Stimulated activated CD4-positive, alpha-beta T cell treated with anti-CD3 and anti-CD28 coated beads, TNF-alpha, amount 100 ng/mL, for 1 hour (primary cell): ENCODE measurements at places on chromosomes 12 and 14.

- DNase-seq, result no peak
These were observed at the start of gene SLC25A47 for GRCh38 chr14:100323121-100323941. TSS of gene SLC25A47 (plus strand) at chr14:100323339. CDS start at chr14:100323415, 76 bp downstream.

DNA sequence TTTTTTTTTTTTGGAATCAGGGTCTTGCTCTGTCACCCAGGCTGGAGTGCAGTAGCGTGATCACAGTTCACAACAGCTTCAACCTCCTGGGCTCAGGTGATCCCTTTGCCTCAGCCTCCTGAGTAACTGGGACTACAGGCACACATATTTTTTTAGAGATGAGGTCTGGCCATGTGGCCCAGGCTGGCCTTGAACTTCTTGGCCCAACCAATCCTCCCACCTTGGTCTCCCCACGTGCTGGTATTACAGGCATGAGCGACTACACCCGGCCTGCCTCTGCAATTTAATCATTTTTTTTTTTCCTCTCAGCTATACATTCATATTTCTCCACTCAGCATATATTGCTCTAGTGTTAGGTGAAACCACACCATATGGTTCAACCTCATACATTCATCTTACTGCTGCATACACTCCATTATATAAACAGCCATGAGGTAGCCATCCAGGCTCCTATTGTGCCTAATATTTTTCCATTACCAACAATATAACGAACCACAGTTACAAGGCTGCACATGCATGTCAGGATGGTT is 7.1 kb downstream of the STX2 start:
- DNase-seq, result no peak

DNA sequence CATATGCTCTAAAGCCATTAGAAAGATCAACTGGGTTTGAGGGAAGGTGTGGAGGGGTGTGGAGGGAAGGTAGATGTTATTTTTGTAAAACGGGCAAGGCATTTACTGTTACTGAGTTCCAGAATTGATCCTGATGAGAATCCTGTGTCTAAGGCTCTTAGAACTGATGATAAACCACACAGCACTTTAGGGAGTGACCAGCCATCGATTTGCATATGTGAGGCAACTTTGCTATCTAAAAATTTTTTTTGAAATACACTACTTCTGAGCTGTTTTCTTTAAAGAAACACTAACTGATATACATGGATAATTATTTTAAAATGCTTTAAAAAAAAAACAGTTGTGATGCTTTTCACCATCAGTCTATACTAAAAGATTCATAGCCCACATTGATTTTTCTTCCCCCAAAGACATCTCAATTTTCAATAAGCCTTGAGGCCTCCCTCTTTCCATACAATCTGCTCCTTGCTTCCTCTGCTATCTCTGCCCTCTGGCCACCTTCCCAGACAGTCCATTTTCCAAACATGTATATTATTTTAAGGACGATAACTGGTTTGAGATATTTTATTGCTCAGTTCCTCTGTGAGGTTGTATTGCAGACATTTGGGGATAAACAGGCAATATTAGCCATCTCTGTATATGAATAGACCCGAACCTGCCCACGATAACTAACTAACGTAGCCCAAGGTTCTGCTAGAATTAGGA is 265.9 kb downstream of the EFCAB11 start:
- no peak for DNase-seq

GRCh38 chr14:64464651-64465050 is 648 bp upstream of the AKAP5 start:
- no peak for DNase-seq

DNA sequence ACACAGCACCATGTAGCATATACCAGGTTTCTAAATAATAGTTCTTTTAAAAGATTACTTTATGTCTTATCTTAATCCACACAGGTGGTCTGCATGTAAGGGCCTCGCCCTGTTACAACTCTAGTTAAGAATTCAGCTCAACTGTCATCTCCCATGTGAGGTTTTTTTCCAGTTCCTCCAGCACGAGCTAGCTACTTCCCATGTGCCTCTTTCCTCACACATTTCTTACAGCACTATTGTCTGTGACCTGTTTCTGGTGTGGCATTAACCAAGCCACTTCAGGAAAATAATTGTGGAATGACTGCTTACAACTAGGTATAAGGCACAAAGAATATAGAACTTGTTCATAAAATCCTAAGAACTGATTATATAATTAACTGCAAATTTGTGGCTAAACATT is 65.5 kb downstream of the SH2B3 start:
- no peak for DNase-seq

GRCh38 chr12:99627459-99627858 is 20.1 kb upstream of the GARIN6 start:
- no peak for DNase-seq

DNA sequence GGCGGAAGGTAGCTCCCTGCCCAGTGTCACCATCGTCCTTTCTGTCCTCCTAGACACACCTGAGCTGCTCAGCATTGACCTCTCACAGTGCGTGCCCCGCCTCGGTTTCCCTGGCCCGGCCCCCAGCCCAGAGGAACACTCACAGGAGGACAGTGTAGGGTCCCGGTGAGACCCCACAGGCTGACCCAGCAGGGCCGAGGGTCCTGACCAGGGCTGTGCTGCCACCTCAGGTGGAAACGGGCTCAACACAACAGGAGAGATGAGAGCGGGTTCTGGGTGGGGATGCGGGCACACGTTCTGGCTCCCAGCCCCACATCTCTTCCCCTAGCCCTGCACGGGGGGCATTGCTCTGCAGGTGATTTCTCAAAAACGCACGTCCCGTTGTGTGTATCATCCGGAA is 98.1 kb downstream of the PIWIL1 start:
- no peak for DNase-seq

DNA sequence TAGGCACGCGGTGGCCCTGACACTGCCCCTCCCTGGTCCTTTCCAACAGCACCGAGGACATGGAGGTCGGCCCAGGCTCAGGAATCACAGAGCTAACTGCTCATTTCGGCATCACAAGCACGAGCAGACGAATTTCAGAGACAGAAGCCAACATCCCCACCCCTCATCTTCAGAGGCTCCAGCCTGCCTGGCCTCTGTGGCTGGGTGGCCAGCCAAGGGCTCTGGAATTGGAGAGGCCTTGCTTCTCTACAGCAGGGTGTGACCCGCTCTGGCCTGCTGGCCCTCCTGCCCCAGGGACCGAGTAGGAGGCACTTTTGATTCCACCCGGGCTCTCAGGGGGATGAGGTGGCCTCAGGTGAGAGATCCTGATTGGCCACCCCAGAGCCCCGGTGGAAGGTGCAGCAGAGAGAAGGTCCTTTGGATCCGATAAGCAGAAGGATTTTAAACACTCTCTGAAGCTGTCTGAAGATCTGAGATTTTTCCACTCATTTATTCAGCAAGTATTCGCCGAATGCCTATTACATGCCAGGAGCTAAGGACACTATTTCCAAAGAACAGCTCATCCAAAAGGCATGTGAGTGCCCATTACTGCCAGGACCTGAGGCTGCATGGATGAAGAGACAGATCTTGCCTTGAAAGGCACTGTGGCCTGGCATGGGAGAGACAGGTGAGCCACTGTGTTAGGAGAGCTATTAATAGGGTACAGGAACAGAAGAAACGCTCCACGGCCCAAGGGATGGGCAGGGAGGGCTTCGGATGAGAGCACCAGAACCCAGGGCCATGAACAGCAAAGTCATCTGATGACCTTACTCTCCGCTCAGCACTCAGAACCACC is 10.2 kb downstream of the BAG5 start:
- DNase-seq, result no peak

- DNase-seq, result no peak
These were observed 148.4 kb upstream of the BCL2L14 start for GRCh38 chr12:11922361-11922760.

- no peak for DNase-seq
These were observed 43.3 kb upstream of the PLEKHG6 start for GRCh38 chr12:6266971-6267721.

DNA sequence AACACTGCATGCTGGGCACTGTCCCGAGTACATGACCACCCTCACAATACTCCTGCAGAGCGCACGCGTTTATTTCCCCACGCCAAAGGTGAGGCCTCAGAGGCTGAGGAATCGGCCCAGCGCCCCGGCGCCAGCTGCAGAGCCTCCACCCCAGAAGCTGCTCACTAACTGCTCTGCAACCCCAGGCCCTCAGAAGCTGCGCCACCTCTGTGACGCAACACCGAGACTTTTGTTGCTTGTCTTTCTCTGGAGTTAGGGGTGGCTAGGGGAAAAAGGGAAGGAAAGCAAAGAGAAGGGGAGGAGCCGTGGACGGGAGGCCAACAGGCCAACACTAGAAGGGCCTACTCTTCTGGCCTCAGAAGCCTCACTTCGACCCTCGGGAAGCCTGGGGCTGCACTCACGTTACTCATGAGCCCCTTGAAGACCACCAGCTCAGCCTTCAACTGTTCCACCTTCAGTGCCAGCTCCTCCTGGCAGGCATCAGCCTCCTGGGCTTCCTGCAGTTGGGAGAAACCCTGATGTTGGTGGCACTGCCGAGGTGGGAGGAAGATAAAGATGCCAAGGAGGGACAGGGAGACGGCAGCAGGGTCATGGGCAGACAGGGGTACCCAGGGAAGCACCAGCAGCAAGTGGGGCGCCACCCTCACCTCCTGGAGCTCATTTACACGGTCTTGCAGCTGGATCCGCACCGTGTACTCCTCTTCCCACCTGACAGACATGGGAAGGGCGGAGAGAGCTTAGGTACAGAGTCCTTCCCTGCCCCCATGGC is 5.4 kb downstream of the IFFO1 start:
- no peak for DNase-seq

DNA sequence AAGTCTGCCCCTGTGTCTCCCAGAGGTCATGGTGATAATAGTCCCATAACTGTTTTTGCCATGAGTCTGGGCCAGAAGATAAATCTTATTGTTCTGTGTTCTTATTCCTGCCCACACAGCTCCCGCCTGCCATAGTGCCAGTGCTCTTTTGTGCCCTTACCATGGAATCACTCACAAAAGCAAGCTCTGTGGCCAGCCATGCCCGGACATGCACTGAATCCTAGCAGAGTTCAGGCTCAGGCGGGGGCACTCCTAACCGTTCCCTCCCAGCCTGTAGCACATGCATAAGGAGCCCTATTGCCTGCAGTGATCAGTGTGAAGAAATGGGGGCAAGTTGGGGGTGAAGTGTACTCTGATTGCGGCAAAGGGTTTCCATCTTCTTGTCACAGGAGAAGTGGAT is 33.3 kb downstream of the DHRS2 start:
- DNase-seq, result no peak

DNA sequence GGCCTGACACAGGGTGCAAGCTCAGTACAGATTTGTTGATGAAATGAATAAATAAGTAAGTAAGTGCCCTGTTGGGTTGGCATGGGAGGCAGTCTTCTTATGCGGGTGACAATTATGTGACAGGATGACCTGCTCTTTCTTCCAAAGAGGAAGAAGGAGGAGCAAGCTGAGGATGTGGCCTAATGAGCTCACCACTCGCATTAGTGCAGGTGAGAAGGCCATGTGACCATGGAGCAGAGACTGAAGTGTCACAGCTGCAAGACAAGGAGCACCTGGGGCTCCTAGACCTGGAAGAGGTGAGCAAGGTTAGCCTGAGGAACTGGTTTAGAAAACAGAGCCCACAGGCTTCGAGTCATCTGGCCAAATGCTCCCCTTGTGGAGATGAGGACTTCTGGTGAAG is 34.9 kb downstream of the LRTM2 start:
- no peak for DNase-seq

- no peak for DNase-seq
These were observed 404.9 kb downstream of the FLRT2 start for GRCh38 chr14:85934886-85935254.

GRCh38 chr12:110023059-110023980 is 24.1 kb downstream of the ANKRD13A start:
- DNase-seq, result no peak

GRCh38 chr12:23579257-23579656 is 370.2 kb downstream of the SOX5 start:
- DNase-seq, result no peak

DNA sequence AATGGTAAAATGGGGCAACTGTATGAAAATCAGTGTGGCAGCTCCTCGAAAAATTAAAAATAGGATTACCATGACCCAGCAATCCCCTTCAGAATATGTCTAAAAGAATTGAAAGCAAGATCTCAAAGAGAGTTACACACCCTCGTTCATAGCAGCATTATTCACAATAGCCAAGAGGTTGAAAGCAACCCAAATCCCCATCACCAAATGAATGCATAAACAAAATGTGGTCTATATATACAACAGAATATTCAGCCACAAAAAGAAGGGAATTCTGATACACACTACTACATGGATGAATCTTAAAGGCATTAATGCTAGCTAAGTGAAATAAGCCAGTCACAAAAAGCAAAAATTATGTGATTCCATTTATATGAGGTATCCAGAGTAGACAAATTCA is 27.2 kb downstream of the RAD52 start:
- no peak for DNase-seq

GRCh38 chr12:27549236-27549800 is 25.3 kb downstream of the PPFIBP1 start:
- DNase-seq, result no peak

- no peak for DNase-seq
These were observed 48.0 kb downstream of the BDKRB1 start for GRCh38 chr14:96303981-96304380.

DNA sequence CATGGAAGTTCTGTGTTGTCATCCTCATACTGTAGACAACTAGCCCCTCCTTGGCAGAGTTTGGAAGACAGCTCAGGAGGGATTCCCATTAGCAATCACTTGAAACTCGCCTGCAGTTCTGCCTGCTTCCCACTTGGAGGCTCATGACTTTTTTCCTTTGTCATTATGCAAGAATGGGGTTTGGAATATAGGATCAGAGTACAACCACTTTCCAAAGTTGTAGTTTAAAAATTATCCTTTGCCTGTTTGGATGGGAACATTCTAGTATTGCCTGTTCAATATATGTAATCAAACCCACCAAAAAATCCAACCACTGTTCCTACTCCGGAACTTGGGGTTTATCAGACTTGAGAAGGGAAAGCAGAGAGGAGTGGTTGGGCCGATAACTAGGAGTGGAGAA is 2.1 kb upstream of the GPD1 start:
- DNase-seq, result no peak

- DNase-seq, result no peak
These were observed 3.6 kb downstream of the DDIT3 start for GRCh38 chr12:57516617-57517153.

- no peak for DNase-seq
These were observed 1047.5 kb upstream of the FLRT2 start for GRCh38 chr14:84482256-84483071.

GRCh38 chr12:47095446-47096236 is 15.9 kb upstream of the AMIGO2 start:
- DNase-seq, result no peak

DNA sequence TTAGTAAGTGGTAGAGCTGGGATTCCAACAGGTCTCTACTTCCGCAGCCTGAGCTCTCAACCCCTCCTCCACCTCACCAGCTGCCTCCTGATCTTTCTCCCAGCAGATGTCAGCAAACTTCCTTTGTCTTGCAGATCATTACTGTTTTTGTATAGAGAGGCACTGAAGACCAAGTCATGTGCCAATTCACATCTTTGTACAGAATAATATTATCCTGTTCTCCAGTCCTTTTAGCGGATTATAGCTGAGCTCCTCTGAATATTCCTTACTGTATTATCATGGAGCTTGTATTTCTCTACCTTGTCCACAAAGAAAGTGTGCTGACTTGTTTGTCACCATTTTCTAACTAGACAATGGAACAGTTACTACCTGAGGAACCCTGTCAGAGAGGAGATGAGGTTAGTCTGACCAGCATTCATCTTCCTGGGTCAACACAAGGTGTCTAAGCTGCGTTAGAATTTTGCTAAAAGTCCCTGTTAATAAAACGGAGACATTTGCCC is 142.3 kb upstream of the ARHGAP5 start:
- DNase-seq, result no peak

- DNase-seq, result no peak
These were observed 79.4 kb downstream of the SETD3 start for GRCh38 chr14:99401211-99401610.
